Uterus (tissue), 4 donors: ENCODE measurements at places on chromosomes 3 and 15.

GRCh38 chr15:33107950-33108349 is 86.6 kb downstream of the FMN1 start:
- H3K27ac ChIP-seq: no peak overlapping the region
- H3K4me3 ChIP-seq: no peak overlapping the region
- no peak for DNase-seq
- H3K27me3 ChIP-seq: no peaks in the 10 kb centered on the region

DNA sequence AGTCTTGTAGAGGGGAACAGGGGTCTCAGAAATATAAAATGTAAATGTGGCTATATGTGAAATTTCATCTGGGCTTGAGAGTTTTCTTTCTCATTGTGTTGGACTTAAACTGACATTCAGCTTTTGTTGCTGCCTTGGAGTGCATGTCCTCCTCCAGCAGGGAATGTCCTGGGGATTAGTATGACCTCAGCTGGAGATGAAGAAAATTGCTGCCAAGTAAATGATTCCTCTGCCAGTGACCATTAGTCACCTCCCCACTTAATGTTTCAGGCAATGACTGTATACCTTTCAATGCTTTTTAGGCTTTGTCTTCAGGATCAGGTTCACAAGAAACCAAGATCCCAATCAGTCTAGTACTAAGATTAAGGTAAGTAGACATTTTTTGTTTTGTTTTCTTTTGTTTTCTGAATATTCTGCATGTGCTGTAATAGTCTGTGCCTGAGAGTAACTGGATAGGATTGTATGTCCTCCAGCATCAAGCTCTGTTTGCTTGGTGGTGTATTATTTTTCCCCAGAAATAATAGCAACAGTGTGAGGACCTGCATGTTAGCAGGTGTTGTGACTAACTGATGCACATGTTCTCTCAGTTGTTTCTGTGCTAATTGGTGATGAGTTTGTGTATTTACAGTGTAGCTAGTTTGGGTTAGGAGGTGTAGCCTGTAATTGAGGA is 18.1 kb upstream of the SLC22A13 start:
- no peaks in the 10 kb centered on the region for H3K4me1 ChIP-seq
- no peaks in the 10 kb centered on the region for H3K27me3 ChIP-seq
- H3K4me3 ChIP-seq: no peak overlapping the region
- no peaks in the 10 kb centered on the region for H3K36me3 ChIP-seq
- no peak overlapping the region for H3K27ac ChIP-seq

GRCh38 chr3:170483485-170484262 is 65.0 kb downstream of the CLDN11 start:
- H3K27ac ChIP-seq: no peak overlapping the region
- H3K27me3 ChIP-seq: no peaks in the 10 kb centered on the region
- H3K36me3 ChIP-seq: no peaks in the 10 kb centered on the region
- no peaks in the 10 kb centered on the region for H3K4me1 ChIP-seq

GRCh38 chr3:195692354-195692685 is 28.5 kb upstream of the MUC20 start:
- no peaks in the 10 kb centered on the region for H3K27me3 ChIP-seq
- no peaks in the 10 kb centered on the region for H3K36me3 ChIP-seq
- DNase-seq: no peak
- H3K4me1 ChIP-seq: no peaks in the 10 kb centered on the region

DNA sequence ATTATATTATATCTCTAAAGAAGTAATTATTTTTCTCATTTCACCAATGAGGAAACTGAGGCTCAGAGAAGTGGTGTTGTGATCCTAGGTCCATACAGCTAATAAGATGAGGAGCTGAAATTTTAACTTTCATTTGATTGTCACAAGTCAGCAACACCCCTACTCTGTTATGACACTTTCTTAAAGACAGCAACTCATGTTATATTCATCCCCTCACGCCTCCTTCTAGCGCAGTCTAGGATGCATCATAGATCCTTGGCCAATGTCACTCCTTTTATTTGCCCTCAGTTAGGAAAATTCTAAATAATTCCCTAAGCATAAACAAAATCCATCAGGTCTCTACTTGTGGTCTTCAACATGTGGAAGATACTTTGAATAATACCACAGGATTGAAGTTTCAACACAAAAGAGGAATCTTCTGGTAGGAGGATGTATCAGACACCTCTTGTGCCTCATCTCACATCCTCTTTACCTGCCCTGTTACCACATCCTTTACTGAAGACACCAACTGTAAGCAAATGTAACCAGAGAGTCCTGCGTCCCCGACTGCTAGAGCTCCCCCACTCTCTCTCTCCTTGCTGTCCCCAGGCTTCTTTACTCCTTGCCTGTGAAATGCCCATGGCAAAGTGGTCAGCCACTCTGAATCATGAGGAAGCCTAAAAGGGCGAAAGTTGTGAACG is 53.7 kb downstream of the TRIM42 start:
- no peak overlapping the region for H3K27ac ChIP-seq
- H3K27me3 ChIP-seq: no peaks in the 10 kb centered on the region
- no peak for DNase-seq
- H3K4me3 ChIP-seq: no peak overlapping the region
- no peaks in the 10 kb centered on the region for H3K4me1 ChIP-seq
- no peaks in the 10 kb centered on the region for H3K36me3 ChIP-seq

DNA sequence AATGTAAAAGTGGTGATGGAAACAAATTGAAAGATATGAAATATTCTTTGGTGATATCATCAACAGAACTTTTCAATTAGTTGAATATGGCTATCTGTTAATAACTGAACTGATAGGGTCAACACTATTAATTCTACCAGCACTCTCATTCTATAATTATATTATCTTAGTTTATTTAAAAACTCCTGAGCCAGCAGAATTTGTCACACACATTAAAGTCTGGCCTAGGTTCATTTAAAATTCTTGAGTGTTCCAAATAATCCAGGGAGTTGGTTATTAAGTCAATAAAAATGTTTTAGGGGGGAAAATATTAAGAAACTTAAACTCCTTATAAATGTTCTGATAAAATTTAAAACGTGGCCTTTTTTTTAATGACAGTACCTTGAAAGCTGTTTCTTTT is 189.6 kb upstream of the GRM7 start:
- H3K4me3 ChIP-seq: no peak overlapping the region
- no peaks in the 10 kb centered on the region for H3K27me3 ChIP-seq
- H3K36me3 ChIP-seq: no peaks in the 10 kb centered on the region
- no peak for DNase-seq
- no peak overlapping the region for H3K27ac ChIP-seq

- no peaks in the 10 kb centered on the region for H3K4me1 ChIP-seq
- no peaks in the 10 kb centered on the region for H3K27me3 ChIP-seq
- DNase-seq: no peak
- no peak overlapping the region for H3K4me3 ChIP-seq
- no peak overlapping the region for H3K27ac ChIP-seq
These were observed 149.0 kb downstream of the PDZRN3 start for GRCh38 chr3:73475717-73476116.

DNA sequence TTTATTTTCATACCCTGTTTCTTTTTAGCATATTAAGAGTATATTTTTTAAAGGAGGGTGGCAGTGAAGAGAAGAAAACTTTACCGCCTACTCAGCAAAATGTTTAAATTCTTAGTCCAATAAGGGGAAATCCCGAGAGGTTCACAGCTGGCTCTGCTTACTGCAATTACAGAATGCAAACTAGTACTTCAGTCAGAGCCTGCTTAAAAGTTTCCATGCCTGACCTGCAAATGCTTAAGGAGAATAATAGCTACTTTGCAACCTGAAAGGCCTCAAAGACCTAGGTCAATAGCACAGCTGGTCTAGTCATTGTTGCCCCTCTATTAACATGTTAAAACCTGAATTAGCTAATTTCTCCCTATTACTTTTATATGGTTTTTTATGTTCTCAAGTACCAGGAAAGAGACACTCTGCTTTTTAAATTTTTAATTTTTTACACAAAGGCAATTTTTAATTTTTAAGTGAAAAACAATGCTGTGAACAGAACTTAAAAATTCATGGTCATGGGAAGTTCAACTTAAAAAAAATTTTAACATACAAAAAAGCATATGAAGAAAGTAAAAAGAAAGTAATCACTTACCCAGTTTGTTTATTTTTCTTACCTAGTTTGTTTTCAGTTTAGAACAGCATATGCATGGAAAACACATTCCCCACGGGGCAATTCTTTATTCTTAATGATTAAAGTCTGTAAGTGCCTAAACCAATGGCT is 79.2 kb downstream of the P3H2 start:
- no peaks in the 10 kb centered on the region for H3K36me3 ChIP-seq
- H3K4me3 ChIP-seq: no peak overlapping the region
- peak overlapping the region; percentile 30 for H3K27ac ChIP-seq
- peaks cover 3% of the 10 kb centered on the region for H3K4me1 ChIP-seq
- no peaks in the 10 kb centered on the region for H3K27me3 ChIP-seq

DNA sequence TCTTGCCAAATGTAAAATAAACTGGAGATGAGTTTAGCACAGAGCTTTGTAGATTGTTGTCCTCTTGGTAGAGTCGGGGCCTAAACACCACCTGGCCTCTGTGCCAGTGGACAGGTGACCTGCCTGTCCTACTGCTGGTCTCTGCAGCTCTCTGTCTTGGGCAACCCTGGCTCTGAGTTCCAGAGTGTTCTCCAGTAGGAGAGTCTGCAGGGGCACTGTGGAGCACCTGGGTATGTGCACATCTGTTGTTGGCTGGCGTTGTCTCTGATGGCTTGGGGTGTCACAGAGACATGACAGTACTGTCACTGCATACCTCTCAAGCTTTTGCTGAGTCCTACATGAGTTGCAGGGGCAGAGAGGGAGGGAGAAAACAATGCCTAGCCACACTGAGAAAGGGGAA is 112.6 kb downstream of the IGF1R start:
- no peak overlapping the region for H3K27ac ChIP-seq
- H3K4me1 ChIP-seq: peaks cover 3% of the 10 kb centered on the region
- H3K27me3 ChIP-seq: no peaks in the 10 kb centered on the region
- H3K4me3 ChIP-seq: no peak overlapping the region

- H3K27me3 ChIP-seq: no peaks in the 10 kb centered on the region
- no peak overlapping the region for H3K4me3 ChIP-seq
- no peak overlapping the region for H3K27ac ChIP-seq
- no peak for DNase-seq
These were observed 22.7 kb downstream of the DGKG start for GRCh38 chr3:186339180-186339918.

DNA sequence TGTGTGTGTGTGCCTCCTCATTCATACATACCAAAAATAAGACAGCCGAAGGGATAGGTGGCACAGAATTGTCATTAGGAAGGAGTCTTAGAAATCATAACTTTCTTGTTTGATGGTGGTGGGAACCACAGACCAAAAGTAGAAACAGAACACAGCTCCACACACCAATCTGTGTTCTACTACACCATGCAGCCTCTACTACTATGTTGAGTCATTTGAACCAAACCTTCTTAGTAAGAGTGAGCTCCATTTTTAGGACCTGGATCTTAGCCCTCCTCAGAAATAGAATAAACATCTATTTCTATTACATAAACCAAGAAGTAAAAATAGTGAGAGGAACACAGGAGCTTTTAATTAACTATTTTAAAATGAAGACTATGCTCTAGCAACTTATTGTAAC is 27.9 kb upstream of the PLCH1 start:
- no peak for DNase-seq
- no peak overlapping the region for H3K4me3 ChIP-seq
- no peaks in the 10 kb centered on the region for H3K36me3 ChIP-seq
- no peaks in the 10 kb centered on the region for H3K27me3 ChIP-seq
- no peak overlapping the region for H3K27ac ChIP-seq
- H3K4me1 ChIP-seq: no peaks in the 10 kb centered on the region

- peak within 1 kb of the TSS; percentile 25 for H3K4me3 ChIP-seq
- no peaks in the 10 kb centered on the region for H3K36me3 ChIP-seq
- no peaks in the 10 kb centered on the region for H3K27me3 ChIP-seq
- no peak within 1 kb of the TSS for H3K27ac ChIP-seq
- peak; percentile 68 for DNase-seq
- no peaks in the 10 kb centered on the region for H3K4me1 ChIP-seq
These were observed at the start of gene SHC4 for GRCh38 chr15:48963524-48964113. SHC4 (minus strand) TSS chr15:48963919; CDS start chr15:48963015, 904 bp downstream.

GRCh38 chr3:98793971-98794370 is 30.8 kb downstream of the ST3GAL6 start:
- H3K27ac ChIP-seq: no peak overlapping the region
- H3K36me3 ChIP-seq: no peaks in the 10 kb centered on the region
- H3K4me1 ChIP-seq: no peaks in the 10 kb centered on the region
- no peak overlapping the region for H3K4me3 ChIP-seq

GRCh38 chr3:45568848-45569762 is 25.4 kb upstream of the LIMD1 start:
- H3K27me3 ChIP-seq: no peaks in the 10 kb centered on the region
- no peak overlapping the region for H3K27ac ChIP-seq
- H3K36me3 ChIP-seq: no peaks in the 10 kb centered on the region
- H3K4me3 ChIP-seq: no peak overlapping the region

DNA sequence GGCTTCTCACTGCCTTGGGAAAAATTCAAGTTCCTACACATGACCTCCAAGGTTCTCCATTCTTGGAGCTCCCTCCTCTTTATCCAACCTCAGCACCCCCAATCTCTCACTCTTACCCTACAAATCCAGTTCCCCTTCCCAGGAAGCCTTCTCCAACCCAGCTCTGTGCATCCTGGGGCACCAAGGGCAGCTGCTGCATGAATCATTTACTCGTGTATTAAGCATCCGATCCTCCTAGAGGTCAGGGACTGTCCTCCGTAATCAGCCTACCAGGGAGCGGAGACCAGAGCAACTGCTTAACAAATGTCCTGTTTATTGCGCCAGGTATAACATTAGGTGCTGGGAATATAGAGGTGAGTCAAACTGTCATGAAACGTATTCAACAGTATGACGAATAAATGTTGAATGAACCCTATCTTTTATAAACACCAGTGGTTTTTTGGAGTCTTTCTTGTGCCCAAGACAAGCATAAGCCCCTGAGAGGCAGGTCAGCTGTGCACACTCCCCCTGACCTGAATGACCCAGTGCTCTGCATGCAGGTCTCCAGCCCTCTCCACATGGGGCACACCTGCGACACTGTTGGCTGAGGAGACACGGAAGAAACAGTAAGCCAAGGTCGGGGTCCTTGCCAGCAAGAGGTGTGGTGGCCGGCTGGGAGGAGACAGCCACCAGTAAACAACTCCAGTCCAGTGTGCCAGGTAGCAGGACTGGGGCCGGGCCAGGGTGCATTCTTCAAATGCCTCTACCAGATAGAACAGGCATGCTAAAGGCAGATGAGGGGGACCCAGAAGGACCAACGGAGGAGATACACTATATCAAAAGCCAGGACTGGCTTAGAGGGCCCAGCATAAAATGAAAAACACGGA is 27.6 kb downstream of the ANP32A start:
- peaks cover 3% of the 10 kb centered on the region for H3K4me1 ChIP-seq
- no peak for DNase-seq
- no peak overlapping the region for H3K27ac ChIP-seq
- no peaks in the 10 kb centered on the region for H3K36me3 ChIP-seq

- no peaks in the 10 kb centered on the region for H3K27me3 ChIP-seq
- no peak overlapping the region for H3K4me3 ChIP-seq
- H3K36me3 ChIP-seq: no peaks in the 10 kb centered on the region
- no peak for DNase-seq
- H3K27ac ChIP-seq: no peak overlapping the region
These were observed 18.3 kb downstream of the RASA2 start for GRCh38 chr3:141505166-141505565.

- no peak overlapping the region for H3K4me3 ChIP-seq
- H3K27me3 ChIP-seq: no peaks in the 10 kb centered on the region
- H3K27ac ChIP-seq: no peak overlapping the region
- H3K36me3 ChIP-seq: no peaks in the 10 kb centered on the region
- H3K4me1 ChIP-seq: no peaks in the 10 kb centered on the region
- DNase-seq: no peak
These were observed 343.3 kb downstream of the DIPK2A start for GRCh38 chr3:144314946-144315345.
